ENCODE measurements at places on chromosomes 12 and 14.
A peak's percentile ranks its signal among the peaks of the same experiment; 100 is the strongest.

GRCh38 chr12:47954058-47954457, 9.3 kb upstream of the TMEM106C start:
- no peak for DNase-seq

GRCh38 chr12:25377469-25378177, 126.9 kb upstream of the KRAS start:
- no peak for DNase-seq

GRCh38 chr12:41981758-41982157, 162.9 kb downstream of the GXYLT1 start:
- no peak for DNase-seq

- DNase-seq: no peak
These were observed 107.5 kb downstream of the TBC1D30 start for GRCh38 chr12:64931981-64932380.

DNA sequence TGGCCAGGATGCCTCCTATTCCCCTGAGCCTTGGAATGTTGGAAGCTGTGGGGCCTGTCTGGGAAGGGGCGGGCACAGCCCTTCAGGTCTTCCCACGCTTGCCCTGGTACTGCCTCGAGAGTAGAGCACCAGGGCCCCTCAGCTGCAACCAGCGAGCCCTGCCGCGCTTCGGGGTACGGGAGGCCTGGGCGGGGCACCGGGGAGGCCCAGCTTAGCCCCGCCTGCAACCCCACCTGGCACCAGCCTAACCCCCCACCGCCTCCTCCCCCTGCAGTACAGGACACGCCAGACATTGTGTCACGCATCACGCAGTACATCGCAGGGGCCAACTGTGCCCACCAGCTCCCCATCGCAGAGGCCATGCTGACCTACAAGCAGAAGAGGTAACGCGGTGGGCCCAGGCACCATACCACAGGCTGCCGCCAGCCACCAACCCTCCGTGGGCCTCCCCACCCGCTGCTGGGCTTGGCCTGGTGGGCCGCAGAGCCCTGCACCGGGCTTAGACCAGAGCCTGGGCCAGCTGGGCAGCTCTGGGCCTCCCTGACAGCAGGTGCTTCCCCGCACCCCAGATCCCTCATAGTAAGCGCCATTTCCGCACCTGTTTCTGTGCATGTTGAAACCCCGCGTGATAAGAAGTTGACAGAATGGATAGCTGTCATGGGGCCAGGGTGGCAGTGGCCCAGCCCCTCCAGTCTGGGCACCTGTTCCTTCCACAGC, 13.6 kb upstream of the TEX22 start:
- DNase-seq: no peak

- no peak for DNase-seq
These were observed 46.6 kb downstream of the KSR2 start for GRCh38 chr12:117921929-117922777.

DNA sequence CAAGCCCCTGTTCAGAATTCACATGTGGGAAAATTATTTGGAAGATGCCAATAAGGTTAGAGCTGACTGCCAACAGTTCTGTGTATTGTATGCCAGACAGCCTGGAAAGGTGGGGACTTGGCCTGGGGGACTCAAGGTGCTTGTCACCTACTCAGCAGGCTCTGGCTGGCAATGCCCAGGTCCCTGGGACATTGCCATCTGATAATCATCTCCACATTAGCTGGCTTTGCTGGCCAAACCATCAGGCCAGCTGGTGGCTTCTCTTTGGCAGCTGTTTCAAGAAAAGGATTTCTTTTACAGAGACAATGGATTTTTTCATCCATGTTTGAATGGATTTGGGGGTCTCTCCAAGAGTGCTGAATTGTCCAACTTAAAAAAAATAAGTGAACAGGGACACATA, 165.2 kb downstream of the BRMS1L start:
- DNase-seq: no peak

DNA sequence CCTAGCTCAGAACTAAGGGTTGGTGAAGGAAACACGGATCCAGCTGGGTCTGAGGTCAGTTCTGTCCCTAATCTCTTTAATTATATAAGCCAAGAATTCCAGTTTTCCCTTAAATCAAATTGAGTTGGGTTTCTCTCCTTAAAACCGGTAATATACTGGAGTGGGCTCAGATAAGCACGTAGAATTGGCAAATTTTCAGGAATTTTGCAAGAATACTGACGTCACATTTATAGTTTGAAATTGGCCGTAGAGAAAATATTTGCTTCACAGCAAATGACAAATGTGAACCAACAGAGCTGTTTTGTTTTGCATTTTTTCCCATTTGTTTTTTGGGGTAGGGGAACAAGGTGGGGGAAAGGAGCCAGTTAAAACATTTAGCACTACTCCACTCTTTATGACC, 17.4 kb downstream of the C12orf50 start:
- no peak for DNase-seq

GRCh38 chr14:74314576-74314975, 11.8 kb upstream of the ABCD4 start:
- no peak for DNase-seq

DNA sequence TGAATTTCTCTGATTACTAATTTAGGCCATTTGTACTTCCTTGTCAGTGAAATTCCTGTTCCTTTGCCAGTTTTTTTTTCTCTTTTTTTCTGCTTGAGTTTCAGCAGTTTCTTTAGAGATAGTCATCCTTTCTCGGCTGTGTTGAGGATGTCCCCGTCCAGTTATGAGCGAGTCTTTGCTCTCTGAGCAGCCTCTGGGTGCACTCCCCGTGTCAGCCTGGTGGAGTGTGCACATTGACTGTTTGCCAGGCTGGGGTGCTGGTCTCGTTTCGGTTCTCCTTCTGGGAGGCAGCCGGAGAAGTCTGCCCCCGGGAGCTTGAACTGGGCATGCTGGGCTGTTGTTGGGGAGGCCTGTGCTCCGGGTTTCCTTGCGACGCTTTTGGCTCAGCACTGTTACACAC, 3.0 kb downstream of the PACS2 start:
- DNase-seq: no peak

DNA sequence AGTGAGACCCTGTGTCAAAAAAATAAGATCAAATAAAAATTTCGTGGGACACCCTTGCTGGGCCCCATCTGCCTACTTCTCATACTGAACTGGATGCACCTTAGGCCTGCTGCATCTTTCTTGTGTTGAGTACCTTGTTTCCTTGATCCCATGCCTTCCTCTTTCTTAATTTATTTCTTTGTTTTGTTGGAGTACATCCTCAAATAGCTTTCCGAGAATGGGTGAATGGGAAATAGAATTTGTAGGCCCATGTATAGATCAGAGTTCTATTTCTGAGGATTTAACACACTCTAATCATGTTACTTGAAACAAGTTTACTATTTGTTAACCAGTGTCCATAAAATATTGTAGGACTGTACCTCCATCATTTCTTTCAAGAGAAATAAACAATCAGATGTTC, 23.6 kb downstream of the KCNMB4 start:
- no peak for DNase-seq

DNA sequence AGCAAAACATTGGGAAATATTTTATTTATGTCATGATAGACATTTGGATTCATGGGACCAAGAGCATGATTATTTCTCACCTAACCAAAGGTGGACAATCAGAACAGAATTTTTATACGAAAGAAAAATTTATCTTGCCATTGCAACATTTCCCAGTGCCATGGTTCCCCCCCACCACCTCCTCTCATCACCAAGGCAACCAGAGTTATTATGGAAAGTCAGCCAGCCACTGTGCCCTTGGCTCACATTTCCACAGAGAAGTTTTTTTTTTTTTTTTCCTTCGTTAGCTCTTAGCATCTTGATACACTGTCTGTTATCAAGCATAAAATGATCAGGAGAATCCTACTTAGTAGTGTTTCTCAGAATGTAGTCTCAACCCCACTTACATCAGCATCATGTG, 176.4 kb upstream of the TMTC1 start:
- no peak for DNase-seq

GRCh38 chr12:116717466-116718437, 20.1 kb downstream of the SPRING1 start:
- no peak for DNase-seq

DNA sequence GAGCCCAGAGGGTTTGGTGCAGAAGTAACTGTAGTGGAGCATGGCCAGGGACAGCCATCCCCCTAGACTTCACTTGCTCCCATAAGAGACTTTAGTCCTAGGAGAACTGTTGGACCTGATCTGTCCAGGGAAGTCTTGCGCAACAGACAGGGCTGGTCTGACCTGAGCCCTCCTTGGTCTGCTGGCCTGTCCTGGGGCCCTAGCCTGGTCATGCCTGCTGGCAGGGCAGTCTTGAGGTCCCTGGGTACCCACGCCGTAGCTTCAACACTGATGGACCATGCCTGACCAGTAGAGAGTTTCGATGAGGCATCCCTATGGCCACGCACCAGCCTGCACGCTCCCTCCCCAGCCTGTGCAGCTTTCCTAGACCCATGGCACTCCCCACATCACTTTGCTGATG, 305.7 kb downstream of the GPHN start:
- no peak for DNase-seq

DNA sequence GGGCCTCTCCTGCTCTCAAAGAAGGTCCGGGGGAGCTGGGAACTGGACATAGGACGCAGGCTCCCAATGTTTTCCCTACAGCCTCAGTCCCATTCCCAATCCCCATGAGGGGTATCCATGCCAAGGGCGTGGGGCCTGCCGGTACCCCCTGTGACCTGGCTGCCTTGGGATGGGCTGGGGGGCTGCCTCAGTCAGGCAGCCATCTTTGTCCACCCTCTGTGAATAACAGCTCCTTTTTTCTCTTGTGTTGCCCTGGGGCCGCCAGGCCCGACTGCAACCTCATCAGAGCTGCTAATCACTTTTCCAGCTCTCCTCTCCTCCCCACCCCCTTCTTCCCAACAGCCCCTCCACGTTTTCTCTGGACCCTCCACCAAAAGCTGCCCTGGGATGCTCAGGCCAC, 11.2 kb downstream of the FIGNL2 start:
- no peak for DNase-seq

- DNase-seq: peak; percentile 29
These were observed 26.4 kb upstream of the RASSF3 start for GRCh38 chr12:64583771-64584421.

GRCh38 chr14:66359500-66359899, 126.7 kb upstream of the CCDC196 start:
- DNase-seq: peak; percentile 82

GRCh38 chr12:24645254-24645653, 303.6 kb downstream of the BCAT1 start:
- no peak for DNase-seq

DNA sequence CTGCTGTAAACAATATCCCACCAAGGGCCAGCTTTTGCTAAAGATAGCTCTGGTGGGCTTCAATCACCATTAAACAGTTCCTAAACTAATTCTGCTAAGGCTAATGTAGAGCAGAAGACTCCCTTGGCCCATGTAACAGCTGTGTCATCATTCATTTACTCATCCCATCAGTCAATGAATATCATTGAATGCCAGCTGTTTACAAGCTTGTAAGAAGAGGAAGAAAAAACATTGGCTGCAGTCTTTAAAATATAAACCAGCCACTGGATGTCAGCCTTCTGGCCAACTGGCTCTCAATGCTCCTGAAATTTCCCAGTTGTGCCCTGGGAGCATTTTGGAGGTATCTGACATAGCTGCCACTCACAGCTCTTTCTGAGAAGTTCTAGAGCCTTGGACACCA, 18.0 kb upstream of the MAP3K9 start:
- no peak for DNase-seq

DNA sequence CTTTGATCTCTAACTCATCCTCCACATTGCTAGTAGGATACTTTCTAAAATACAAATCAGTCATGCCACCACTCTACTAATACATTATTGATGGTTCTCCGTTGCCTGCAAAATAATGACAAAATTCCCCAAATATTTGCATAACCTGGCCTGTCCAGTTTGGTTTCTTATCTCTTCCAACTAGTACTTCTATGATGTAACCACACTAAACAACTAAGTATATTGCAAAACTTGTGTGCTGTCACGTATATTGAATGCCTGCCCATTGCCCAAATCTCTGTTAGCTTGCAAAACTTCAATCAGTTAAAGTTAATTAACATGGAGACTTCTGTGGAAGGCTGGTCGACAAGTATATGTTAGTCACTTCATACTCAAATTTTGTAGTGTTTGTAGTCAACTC, 6.5 kb downstream of the OR6C74 start:
- no peak for DNase-seq

- DNase-seq: no peak
These were observed 7.8 kb downstream of the SH2B3 start for GRCh38 chr12:111413442-111414086.

- DNase-seq: no peak
These were observed 30.3 kb downstream of the PITPNM2 start for GRCh38 chr12:123120452-123121166.

GRCh38 chr12:58491306-58491705, 429.0 kb downstream of the LRIG3 start:
- DNase-seq: no peak

- no peak for DNase-seq
These were observed 362.6 kb downstream of the TMEM121 start for GRCh38 chr14:105888784-105889665.

DNA sequence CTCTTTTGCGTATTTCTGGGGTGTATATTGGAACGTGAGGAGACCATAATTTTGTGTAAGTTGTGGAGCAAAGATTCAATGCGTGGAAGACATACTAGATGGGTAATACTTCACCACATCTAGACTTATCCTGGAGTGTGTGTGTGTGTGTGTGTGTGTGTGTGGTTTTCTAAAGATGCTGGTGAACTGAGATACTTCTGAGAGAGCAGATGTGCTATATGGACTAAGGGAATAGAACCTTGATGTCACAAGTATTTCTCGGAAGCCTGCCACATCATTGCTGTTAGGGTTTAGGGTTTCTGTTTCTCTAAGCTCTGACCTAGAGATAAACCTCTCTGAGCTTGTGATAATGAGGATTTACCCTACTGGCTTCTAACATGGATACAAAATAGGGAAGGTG, 138.8 kb downstream of the DACT1 start:
- DNase-seq: no peak

DNA sequence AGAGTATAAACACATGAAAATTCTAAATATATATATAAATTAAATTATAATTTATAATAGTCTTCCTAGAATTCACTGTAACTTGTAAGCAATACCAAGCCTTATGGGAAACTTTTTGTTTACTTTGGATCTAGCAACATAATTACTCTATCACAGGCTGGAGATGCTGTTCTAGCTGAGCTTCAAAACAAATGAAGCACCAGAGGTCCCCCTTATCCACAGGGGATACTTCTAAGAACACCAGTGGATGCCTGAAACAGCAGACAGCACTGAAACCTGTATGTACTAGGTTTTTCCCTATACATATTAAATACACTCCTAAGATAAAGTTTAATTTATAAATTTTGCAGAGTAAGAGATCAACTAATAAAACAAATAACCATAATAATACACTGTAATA, 96.6 kb downstream of the CDK17 start:
- DNase-seq: no peak

- DNase-seq: no peak
These were observed 8.2 kb upstream of the CRADD start for GRCh38 chr12:93668919-93669418.
